Stimulated activated CD8-positive, alpha-beta memory T cell treated with anti-CD3 and anti-CD28 coated beads, Interleukin-7, amount 100 ng/mL, for 1 hour (primary cell): ENCODE measurements at places on chromosomes 11 and 22.

DNA sequence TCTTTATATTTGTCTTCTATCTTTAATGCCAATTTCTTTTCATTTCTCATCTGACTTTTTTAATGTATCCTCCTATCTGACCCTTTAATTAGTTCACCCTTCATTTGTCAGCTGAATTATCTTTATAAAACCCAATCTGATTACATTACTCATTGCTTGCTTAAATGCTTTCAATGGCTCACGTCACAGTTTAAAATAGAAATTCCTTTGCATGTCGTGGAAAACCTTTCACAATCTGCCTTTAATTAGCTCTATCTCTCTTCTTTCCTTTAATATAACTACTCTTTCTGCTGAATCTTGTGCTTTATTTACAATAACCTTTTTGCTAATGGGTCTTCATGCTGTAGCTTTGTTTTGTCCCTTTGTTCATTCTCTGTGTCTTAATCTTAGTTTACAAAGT is 125.7 kb downstream of the DYNC2H1 start:
- no peak for DNase-seq

GRCh38 chr22:22935056-22935545 is 47.5 kb downstream of the IGLL5 start:
- DNase-seq, result no peak

- DNase-seq, result no peak
These were observed 55.1 kb downstream of the C11orf58 start for GRCh38 chr11:16793511-16793910.

DNA sequence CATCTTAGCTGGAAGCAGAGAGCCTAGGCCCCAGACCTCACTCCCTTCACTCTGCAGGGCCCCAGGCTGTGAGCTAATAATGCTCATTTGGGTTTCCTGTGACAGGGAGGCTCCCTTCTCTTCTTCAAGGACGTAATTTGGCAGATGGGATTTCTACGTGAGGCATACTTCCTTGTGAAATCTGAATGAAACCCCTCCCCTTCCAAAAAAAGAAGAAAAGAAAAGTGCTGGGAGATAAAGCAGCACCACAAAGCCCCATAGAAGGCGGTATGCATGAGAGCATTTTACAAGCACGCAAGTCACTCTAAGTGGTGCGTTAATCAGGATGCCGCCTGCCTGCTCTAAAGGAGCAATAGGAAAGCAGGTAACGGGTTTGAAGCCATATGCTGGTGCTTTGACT is 5.7 kb downstream of the P2RX3 start:
- no peak for DNase-seq

GRCh38 chr11:46686886-46687795 is 13.3 kb downstream of the ARHGAP1 start:
- DNase-seq, result no peak

DNA sequence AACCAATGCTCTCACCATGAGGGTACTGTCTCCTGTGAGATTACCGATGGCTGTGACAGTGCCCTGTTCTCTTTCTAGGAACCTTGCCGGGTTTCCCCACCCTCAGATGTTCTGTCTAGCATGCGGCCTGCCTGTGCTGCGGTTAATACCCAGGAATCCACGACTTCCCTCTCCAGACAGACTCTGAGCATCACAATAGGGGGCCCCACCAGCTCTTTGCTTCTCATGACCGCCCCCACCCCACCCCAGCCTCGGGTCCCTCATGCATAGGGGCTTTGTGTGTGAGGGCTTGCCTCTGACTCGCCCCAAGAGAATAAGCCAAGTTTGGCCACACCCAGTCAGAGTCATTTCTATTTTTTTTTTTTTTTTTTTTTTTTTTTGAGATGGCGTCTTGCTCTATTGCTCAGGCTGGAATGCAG is 10.3 kb downstream of the PARVG start:
- DNase-seq, result no peak

DNA sequence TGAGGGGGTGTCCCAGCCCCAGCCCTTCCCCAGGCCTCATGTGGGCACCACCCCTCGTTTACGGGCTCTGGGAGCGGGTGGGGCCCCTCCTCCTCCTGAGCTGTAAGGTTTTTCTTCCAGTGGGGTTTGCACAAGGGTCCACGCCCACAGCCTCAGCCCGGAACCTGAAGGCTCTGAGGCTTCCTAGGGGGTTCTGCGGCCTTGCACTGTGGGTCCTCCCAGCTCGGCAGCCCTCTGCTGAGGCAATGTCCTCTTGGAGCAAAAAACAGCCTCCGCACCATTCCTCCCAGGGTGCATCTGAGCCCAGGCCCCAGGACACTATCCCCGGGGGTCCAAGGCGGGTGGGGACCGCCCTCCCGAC is 14.1 kb downstream of the H19 start:
- DNase-seq, result no peak

- DNase-seq, result no peak
These were observed 14.8 kb upstream of the INCENP start for GRCh38 chr11:62108971-62109404.

DNA sequence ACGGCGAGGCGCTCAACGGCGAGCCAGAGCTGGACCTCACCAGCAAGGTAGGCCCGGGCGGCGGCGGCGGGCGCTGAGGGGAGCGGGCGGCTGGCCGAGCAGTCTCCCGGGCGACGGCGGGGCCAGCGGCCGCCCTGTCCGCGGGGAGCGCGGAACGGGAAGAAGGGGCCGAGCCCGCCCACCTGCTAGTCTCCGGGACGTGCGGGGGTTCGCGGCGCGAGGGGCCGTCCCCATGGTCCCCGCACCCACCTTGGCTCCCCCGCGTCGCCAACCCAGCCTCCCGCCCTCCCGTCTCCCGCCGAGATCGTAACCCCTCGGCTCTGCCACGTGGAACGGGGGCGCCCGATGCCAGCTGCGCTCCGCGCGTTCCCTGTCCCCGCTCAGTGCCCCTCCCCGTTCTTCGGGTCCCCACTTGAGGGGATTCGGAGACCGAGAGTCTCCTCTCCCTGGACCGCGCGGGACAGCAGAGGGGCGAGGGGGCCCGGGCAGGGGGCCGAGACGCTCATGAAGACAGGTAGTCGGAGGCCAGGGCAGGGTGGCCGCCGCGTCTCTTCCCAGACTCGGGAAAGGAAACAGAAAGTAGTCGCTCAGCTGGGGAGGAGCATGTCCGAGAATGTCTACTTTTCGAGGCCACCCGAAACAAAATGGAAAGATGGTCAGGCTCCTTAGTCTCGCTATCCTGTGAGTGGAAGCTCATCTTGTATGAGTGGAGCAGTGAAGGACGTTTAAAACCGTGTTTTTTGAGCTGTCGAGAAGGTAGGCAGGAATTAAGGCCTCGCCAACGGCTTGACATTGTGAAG is 557 bp downstream of the GTPBP1 start:
- no peak for DNase-seq

GRCh38 chr11:21113876-21114275 is 444.5 kb downstream of the NELL1 start:
- no peak for DNase-seq

- peak; percentile 26 for DNase-seq
These were observed 74.6 kb upstream of the SUSD2 start for GRCh38 chr22:24106385-24107381.

- no peak for DNase-seq
These were observed 7.6 kb upstream of the MUC5AC start for GRCh38 chr11:1150116-1150515.

GRCh38 chr11:15062599-15062998 is 10.8 kb upstream of the CALCB start:
- no peak for DNase-seq

- no peak for DNase-seq
These were observed 115.8 kb upstream of the NARS2 start for GRCh38 chr11:78690352-78690987.

- no peak for DNase-seq
These were observed 3.9 kb upstream of the OR4C6 start for GRCh38 chr11:55658031-55658573.

- no peak for DNase-seq
These were observed 12.5 kb downstream of the EIF4G2 start for GRCh38 chr11:10796191-10796590.

DNA sequence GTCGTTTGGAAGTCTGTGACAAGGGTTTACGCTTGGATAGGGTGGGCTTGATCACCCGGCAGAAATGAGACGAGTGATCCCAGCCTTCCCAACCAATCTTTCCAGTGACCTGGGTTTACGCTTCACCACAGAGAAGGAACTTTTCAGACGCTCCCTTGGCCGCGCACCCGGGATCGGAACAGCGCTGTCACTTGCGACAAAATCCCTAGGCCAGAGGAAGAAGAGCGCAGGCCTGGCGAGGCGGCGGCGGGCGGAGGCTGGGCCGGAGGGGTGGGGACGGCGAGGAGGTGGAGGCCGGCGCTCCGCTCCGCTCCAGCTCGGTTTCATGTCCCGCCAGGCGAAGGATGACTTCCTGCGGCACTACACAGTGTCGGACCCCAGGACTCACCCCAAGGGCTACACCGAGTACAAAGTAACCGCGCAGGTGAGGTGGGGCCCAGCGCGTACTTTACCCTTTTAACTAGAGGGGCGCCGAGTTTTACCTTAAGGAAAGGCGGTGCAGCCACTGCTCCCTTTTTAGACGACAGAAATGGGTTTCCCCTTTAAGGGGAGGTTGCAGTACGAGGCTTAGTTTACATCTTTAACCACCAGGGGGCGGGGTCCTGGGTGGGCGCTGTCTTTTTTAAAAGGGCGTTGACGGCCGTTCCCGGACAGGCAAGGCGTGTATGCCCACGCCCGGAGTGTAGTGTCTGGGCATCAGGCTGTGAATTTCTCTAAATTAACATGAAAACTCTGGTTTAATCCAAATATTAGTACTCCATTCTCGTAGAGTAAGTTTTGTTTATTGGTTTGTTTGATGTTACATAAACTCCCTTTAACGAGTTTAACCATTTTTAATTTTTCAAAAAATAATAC is at the start of gene SNX15:
Gene SNX15, plus strand, starts transcription at position 227 of the 855 bp plus-strand sequence. Its CDS starts 99 bp downstream, at position 326.
- DNase-seq, result peak; percentile 78

- DNase-seq, result no peak
These were observed 70.1 kb upstream of the PICALM start for GRCh38 chr11:86138958-86139357.

DNA sequence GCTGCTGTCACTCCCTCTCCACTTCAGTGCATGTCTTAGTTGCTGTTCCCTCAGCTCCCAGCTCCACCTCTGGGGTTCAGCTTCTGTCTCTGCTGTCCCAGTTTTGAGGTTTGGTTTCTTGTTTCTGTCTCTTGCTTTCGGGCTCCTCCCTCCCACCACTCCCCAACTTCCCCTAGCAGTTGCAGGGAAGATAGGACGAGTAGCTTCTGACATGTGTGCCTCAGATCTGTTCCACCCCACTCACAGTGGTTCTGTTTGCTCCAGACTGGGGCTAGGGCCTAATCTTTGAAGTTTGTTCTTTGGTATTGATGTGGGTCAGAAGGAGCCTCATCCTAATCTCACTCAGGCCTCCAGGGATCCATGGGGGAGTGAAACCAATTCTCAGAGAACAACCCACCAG is 2.6 kb upstream of the RRM1 start:
- DNase-seq, result no peak

- no peak for DNase-seq
These were observed 9.7 kb downstream of the MCAM start for GRCh38 chr11:119307219-119307618.

- no peak for DNase-seq
These were observed 467 bp downstream of the ESS2 start for GRCh38 chr22:19143967-19144400.

DNA sequence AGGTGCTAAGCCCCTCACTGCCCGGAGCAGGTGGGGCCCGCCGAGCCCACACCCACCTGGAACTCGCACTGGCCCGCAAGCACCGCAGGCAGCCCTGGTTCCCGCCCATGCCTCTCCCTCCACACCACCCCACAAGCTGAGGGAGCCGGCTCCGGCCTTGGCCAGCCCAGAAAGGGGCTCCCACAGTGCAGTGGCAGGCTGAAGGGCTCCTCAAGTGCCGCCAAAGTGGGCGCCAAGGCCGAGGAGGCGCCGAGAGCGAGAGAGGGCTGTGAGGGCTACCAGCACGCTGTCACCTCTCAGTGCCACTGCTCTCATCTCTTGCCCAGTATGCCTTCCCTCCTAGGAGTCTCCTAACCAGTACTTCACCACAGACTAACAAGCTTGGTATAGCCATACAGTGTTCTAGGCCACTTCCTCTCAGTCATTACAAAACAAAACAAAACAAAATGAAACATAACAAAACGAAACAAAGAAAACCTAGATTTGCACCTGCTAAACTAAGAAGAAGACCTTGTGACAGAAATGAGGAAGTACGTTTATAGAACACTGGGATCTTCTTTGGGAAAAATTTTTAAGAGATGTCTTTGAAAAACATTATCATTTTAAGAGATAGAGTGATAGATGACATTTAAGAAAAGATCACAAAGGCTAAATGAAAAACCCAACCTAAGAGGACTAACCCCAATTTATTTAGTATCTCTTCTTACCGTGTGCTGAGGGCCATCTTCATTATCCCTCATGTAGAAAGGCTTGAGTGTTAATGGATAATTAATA is 47.7 kb upstream of the GAB2 start:
- DNase-seq, result no peak

DNA sequence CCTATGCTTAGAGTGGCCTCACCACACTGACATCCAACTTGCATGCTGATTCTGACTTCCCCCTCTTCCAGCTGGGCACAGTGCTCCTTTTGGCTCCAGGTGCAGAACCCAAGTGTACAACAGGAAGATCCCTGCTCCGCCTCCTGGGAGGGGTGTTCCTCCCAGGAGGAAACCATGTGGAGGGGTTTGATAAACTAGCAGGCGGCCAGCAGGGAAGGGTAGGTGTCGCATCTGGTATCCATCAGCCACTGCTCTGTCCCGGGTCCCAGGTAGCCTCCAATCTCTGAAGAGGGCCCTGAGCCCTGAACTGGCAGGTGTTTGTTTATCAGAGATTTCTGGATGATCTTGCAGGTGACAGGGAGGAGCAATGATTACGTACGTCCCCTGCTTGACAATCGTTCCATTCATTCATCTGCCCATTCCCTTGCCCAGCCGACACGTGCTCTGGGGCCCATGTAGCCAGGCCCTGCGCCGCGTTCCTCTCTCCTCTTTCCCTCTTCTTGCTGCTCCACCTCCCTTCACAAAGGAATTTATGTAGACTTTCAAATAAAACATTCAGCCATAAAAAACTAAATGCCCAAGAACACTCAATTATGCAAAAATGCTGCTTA is 41.2 kb upstream of the MICAL2 start:
- DNase-seq, result no peak

GRCh38 chr11:33640730-33641371 is 59.8 kb downstream of the C11orf91 start:
- DNase-seq, result no peak

DNA sequence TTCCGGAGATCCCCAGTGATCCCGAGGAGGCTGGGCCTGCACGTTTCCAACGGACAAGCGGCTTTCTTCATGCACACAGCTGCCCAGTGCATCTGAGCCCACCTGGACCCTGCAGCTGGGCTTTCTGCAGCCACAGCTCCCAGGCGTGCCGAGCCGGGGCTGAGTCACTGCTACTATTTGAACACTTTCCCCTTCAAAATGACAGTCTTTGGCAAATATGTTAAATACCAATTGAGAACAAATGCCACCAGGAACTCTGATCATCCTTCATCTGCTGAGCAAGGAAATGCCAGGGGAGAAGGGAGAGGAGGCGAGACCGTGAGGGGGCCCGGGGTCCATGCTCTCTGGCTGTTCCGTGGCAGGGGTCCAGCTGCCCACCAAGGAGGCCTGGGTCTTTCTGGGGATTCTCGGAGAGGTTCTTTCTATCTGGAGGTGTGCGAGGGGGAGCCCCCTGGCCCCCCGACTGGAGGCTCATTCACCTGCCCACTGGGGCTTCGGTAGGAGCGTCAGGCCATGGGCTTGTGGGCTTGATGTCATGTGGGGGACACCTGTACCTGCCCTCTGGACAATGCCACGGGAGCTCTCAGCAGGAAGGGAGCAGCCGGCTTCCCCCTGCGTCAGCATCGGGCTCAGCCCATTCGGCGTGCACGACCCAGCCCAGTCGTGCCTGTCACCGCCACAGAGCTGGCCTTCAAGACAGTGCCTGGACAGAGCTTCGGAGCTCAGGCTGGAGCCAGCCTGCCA is 159.6 kb downstream of the CTTN start:
- DNase-seq, result no peak
